ENCODE measurements at places on chromosomes 1 and 21.
A peak's percentile ranks its signal among the peaks of the same experiment; 100 is the strongest.

- DNase-seq = peak; percentile 66
These were observed 86.8 kb downstream of the KCNJ6 start for GRCh38 chr21:37829447-37829846.

- no peak for DNase-seq
These were observed 65.5 kb downstream of the NID1 start for GRCh38 chr1:235999259-235999925.

DNA sequence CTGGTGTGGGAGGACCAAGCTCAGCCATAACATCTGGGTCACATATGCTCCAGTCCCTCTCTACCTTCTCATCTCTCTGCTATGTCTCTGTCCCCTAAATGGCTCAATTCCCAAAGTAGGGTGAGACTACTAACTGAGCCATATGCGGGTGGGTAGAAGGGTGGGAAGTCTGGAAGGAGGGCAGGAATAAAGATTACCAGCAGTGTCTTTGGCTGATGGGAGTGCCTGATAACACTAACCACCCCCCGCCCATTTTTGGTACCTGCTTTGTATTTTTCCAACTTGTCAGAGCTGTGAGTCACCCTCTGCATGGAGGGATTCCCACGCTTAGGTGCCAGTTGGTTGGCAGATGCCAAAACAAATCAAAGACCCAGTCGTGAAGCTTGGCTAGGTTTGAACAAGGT is 14.9 kb upstream of the SSBP3 start:
- no peak for DNase-seq

DNA sequence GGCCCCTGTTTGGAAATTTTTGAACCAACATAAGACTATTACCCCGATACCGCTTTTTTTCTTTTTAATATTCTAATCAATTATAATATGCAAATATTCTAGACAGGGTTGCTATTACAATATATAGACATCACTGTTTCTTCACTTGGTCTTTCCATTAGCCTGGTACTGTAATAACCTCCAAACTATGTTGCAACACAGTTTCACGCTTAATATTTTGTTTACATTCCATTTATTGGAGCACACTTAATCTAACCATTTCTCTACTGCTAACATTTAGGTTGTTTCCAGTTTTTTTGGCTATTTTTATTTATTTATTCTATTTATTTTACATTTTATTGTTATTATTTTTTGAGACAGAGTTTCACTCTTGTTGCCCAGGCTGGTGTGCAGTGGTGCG is 17.6 kb upstream of the NID1 start:
- no peak for DNase-seq

- no peak for DNase-seq
These were observed 159.6 kb downstream of the NFIA start for GRCh38 chr1:61241973-61242381.

GRCh38 chr1:204123376-204123775 is 28.5 kb downstream of the ETNK2 start:
- DNase-seq = no peak

GRCh38 chr1:80066060-80066459 is 1059.5 kb upstream of the ADGRL4 start:
- DNase-seq = no peak

Measured in inflammatory macrophage treated with lipopolysaccharide for 1 hour (primary cell).